Femur (tissue), 1 donor: ENCODE measurements at places on chromosomes 12 and 14.

- DNase-seq = no peak
Observed at GRCh38 chr12:99431203-99431602, 216.3 kb upstream of the GARIN6 start.

GRCh38 chr14:33229269-33229929, 290.7 kb downstream of the NPAS3 start:
- peak; percentile 52 for DNase-seq

- peak; percentile 66 for DNase-seq
Observed at GRCh38 chr14:90726656-90727055, 89.6 kb downstream of the TTC7B start.

DNA sequence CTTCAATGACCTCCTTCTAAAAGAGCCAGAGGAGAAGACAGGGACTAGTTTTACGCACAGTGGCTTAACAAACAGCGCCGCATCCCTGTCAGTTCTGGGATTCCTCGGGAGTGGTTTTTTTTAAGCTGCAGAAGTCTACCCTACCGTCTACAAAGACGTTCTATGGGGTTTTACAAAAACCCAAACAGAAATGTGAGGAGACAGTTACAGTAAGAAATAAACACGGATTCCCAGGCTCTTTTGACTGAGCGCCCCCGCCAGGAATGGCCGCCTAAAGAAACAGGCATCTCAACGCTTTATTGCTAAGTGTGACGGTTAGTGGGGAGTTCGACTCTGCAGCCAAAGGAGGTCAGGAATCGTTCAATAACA, 484 bp downstream of the ALKBH1 start:
- DNase-seq = peak; percentile 26

DNA sequence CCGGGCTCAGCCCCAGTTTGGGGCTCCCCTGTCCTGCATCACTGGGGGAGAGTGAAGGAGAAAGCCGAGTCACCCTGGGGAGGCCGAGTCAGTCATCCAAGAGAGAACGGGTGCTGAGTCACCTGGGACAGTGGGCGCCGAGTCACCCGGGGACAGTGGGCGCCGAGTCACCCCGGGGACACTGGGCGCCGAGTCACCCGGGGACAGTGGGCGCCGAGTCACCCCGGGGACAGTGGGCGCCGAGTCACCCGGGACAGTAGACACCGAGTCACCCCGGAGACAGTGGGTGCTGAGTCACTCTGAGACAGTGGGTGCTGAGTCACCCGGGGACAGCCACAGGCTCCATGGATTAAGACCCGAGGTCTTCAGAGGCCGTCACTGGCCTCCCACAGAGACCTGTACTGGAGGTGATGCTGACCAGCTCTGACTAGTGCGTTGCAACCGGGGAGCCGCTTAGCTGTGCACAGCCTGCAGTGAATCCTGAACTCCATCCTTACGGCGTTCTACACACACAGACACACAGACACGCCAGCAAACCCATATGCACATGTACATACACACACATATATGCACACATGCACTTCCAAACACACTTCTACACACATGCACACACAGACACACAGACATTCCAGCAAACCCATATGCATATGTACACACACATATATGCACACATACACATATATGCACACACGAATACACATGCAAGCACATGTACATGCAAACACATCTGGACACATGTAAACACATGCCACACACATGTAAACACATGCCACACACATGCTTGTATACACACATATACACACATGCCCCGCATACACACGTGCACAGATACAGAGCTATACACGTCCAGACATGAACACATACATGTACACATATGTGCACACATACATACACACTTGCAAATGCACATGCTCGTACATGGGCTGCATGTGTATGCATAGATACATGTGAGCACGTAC, 64.9 kb upstream of the GALNT9 start:
- no peak for DNase-seq

GRCh38 chr14:61355892-61356325, 34.5 kb downstream of the PRKCH start:
- peak; percentile 61 for DNase-seq

- no peak for DNase-seq
Observed at GRCh38 chr12:75894965-75895754, 136.4 kb downstream of the PHLDA1 start.

- DNase-seq = no peak
Observed at GRCh38 chr12:19410211-19410610, 29.1 kb upstream of the AEBP2 start.

DNA sequence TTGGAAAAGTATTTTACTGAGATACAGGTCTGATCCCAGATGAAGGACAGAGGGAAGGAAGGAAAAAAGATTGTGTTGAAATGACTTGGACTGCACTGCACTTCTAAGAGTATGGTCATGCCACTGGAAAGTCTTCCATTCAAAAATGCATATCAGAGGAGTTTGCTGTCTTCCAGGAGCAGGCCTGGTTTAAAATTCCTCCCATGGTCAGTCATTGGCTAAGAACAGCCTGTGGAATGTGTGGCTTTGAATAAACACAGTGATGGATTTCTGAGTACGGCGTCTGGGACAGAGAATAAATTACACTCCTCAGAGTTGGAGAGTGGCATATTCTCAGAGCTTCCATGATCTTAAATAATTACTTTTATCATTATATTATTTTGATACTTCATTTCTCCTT, 245.8 kb upstream of the PDZRN4 start:
- no peak for DNase-seq

DNA sequence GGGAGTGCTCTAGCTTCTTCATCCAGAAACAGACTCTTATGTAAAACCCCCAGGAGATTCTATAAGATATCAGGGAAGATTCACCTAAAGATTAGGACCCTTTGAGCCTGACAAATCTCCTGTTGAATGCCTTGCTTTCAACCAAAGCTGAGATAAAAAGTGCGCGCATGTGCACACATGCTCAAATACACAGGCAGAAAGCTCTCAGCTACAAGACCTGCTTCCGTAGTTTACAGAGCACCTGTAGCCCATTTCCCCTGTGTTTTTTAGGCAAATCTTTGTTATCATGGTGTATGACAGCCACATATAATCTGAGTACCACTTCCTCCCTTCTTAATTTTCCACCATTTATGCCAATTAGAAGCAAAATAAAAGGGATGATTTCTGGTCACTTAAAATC, 866.9 kb downstream of the NRXN3 start:
- DNase-seq = no peak

DNA sequence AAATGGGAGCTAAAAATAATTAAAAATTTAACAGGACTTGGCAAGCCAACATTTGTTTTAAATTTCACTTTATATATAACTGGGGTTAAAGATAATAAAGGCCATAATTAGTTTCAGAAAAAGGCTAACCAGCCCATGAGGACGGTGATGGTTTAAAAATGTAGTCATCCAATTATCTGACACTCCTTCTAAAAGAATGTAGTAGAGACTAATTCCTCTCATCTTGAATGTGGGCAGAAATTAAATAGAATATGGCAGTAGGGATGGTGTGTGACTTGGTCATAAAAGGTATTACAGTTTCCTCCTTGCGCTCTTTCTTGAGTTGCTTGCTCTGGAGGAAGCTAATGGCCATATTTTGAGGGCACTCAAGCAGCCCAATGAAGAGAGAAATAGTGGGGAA, 49.1 kb upstream of the PTPRB start:
- no peak for DNase-seq

DNA sequence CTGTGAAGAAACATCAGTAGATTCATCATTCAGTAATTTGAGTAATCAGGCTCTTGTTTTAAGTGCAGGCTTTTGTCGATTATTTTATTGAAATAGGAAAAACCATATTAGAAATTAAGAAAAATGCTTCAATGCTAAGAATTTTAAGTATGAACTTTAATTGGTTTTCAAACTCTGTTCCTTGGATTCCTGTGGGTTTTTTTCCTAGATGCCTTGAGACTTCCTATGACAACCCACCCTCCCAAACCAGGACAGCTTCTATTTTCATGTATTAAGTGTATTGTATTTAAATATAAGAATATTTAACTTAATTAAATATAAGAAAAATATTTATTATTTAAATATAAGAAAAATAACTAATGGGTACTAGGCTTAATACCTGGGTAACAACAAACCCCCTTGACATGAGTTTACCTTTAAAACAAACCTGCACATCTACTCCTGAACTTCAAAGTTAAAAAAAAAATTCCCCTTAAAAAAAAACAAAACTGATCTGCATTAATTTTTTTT, 3.0 kb downstream of the ARHGAP5 start:
- no peak for DNase-seq

DNA sequence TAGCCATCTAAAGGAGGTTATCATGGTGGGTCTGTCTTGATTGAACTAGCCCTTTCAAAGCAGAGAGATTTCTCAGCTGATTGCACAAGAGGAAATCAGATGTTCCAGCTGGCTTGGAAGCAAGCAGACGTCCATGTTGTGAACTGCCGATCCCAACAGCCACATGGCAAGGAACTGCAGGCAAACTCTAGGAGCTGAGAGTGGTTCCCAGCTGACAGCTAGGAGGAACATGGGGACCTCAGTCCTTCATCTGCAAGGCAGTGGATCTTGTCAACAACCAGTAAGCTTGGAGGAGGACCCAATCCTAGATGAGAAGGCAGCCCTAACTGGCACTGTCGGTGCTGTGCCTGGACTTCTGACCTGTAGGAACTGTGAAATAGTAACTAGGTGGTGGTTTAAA, 7.7 kb downstream of the ACVR1B start:
- DNase-seq = no peak

GRCh38 chr12:57886542-57886941, 40.0 kb upstream of the CTDSP2 start:
- peak; percentile 38 for DNase-seq

DNA sequence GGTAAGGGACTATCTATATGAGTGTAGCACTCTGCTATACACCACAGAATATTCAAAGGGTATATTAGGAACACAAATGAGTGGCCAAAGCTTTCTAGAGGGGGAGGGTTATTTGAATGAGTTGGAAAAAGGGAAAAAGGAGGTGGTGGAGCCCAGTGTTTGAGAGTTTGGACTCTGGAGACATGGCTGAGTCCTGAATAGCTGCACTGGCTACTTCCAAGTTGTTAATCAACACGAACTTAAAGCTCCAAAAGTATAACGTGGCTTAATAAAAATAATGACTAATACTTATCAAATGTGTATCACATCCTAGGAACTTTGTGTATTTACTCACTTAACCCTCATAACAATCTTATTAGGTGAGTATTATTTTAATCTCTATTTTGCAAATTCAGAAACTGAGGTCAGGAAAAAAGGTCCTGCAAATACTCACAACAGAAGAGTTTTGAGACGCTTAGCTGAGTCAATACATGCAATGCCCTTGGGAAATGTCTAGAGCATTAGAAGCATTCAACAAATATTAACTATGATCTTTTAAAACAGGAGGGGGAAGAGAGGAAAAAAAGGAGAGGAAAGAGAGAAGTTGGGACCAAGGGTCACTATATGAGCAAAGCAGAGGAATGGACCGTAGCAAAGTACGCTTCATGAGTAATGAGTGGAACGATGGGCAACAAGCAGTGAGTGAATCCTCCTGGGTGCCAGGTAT, 189.5 kb upstream of the HMGA2 start:
- DNase-seq = no peak

DNA sequence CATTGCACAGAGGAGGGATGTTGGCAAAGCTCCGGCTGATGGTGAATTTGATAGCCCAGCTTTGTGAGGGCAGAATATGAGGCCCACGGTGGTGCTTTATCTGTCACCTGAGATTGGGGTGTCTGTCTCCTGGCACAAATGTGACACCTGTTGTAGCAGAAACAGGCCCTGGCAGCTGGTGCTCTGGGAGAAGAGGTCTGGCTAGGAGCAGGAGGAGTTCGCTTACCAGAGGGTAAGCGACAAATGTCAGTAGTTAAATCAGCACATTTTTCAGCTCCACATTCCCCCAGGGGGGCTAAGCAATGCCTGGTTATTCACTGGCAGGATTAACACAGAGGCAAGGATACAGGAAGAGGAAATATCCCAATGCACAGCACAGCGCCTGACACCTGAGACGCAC, 71.1 kb downstream of the B4GALNT3 start:
- DNase-seq = no peak

- no peak for DNase-seq
Observed at GRCh38 chr14:75452900-75453816, 25.3 kb downstream of the JDP2 start.

GRCh38 chr14:99852578-99852977, 59.4 kb downstream of the EML1 start:
- no peak for DNase-seq

DNA sequence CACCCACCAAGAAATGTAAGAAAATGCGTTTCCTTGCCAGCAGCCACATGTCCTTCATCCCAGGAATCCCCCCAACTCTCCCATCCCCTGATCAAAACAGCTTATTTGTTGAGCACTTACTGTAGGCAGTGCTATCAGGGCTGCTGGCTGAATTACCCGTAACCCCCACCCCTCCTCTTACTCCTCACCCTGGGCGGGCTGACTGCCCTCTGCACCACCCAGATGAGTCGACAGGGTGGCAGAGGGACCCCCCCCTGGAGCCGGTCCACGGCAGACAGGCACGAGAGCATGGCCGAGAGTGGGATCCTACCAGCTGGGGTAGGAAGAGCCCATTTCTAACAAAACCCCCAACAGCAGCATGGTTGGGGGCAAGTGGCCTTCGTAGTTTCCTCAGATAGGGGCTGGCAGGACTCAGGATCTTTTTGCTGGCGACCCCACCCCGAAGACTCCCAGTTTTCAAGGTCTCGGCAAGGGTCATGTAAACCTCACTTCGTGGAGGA, 1.1 kb upstream of the RHOF start:
- DNase-seq = no peak

DNA sequence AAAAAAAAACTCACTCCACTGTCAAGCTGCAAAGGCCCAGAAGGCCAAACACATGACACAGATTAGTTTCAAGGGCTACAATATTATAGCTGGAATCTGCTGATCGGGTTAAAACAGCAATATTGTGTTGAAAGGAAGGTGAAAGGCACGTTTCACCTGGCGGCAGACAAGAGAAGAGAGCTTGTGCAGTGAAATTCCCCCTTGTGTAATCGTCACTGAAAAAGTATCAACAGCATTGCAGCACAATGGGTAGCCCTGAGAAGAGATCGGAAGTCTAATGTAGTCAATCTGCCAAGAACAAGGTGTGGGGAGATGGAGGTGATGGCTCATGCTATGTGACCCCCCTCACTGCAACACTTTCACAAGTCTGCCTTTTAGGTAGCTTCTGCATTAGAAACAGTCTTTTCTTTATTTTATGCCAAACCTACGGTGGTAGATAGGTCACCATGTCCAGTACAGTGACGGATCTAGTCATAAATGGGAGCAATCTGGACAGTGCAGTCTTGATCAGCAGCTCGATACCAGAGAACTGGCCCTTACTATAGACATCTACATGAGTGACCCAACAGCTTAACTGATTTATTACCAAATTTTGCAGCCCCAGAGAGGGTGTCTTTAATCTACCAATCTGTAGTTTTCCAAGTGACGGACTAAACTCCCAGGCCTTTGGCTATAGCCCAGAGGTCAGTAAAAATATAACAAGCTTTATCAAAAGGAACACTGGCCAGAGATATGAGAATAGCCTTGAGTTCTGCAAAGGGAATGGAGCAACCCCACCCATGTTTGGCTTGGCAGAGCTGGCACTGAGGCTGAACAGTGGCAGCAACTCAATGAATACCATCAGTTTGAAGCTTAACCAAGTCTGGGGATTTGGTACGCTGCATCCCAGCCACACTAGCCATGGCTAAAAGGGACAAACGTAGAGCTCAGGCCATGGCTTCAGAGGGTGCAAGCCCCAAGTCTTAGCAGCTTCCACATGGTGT, 35.4 kb downstream of the SPTSSA start:
- no peak for DNase-seq

GRCh38 chr12:120367924-120368788, 808 bp downstream of the MSI1 start:
- no peak for DNase-seq

GRCh38 chr14:66540038-66540437, 32.1 kb downstream of the GPHN start:
- no peak for DNase-seq
